ENCODE measurements at places on chromosomes 12 and 14.

DNA sequence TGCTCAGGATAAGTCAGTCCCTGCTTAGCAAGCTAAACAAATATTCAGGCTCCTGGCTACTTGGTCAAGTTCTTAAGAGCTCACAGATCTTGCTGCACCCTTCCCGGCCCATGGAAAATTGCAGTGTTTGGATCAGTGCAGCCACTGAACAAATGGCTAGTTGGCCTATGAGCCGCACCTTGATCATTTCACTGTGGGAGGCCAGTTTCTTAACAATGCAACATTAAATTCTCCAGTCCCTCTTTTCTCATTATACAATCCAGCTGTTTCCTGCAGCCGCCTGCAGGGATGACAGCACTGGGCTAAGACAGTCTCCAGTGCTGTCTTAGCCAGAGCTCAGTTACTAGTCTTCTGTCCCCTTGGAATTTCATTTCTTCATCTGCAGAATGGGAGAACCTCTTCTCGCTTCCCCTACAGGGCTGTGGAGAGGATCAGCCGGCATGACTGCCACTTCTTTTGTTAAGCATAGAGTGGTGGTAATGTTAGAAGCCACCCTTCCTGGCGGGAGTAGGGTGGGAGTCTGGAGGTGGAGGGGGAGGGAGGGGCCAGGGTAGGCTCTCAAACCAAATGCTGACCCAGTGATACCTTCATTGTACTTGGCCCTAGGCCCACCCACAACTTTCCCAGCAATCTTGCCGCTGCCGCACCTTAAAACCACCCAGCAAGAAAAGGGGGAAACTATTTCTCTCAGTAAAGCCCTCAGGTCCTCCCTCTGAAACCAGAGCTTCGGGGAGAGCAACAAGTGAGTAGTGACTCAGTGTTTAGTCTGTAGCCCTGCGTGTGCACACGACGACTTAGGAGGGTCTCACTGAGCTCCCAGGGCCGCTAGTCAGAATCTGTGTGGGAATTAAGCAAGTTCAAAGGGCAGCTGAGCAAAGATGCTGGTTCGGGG, 145.7 kb downstream of the NUAK1 start:
- DNase-seq: no peak

DNA sequence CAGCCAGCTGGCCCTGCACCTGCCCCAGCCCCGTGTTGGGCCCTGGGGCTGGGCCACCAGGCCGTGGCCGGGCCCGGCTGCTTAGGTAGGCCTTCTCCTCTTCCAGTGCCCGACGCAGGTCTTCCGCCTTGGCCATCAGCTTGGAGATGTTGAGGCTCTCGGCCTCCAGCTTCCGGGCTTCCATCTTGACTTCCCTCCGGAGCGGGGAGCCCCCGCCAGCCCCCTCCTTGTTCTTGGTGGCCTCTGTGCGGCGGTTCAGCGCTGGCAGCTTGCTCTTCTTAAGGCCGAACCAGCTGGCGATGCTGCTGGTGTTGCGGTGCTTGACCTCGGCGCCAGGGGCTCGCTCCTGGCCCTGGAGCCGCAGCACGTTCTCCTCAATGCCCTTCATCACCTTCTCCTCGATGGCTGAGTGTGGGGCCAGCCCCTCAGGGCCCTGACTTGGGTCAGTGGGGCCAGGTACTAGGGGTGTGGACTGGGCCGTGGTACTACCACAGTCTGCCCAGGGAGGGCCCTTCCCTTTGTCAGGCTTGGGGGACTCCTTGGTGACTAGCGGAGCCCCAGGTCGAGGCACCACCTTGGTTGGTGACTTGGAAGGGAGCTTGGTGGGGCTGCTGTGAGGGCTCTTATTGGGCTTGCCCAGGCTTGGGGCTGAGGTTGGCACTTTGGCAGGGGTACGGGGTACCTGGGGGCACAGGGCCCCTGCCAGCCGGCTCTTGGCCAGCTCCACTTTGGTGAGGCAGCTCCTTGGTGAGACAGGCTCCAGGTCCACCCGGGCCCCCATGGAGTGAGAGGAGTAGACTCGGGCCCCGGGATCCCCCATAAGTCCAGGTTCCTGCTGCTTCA, 33.2 kb downstream of the NCKAP5L start:
- no peak for DNase-seq

GRCh38 chr12:57219993-57220754, 3.6 kb downstream of the NXPH4 start:
- no peak for DNase-seq

- DNase-seq: no peak
Measured at GRCh38 chr14:100282766-100283419, 23.4 kb downstream of the SLC25A29 start.

DNA sequence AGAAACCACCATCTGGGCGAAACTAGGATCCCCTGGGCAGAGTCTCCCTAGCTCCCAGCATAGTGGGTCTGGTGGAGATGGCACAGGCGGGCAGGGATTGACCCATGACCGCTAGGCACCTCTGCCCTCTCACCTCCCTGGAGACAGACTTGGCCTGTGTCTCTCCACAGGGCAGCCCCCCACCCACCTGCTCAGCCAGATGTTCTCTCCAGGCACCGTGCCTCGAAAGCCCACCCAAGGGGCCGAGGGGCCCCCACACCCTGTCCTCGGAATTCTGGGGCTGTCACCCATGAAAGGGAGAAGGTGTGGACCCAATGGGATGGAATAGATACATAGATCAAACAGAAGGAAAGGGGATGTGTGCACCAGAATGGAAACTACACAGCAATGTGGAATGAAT, 229.1 kb upstream of the RTL1 start:
- DNase-seq: no peak

DNA sequence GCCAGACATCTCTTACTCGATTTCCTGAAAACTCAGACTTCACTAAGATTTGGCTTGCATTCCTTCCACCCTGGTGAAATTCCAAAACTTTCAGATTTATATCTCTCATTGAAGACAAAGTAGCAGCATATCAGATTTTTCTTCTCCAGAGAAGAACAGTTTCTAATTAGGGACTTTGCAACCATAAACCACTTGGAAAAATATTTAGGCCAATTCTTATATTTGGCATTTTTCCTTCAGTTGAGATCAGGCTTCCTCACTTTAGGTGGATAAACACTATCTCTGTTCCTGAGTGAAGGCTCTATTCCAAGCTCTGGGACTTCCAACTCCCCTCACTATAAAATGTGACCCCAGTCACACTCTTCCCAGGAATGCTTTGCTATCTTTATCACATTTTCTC, 1434.3 kb upstream of the FLRT2 start:
- no peak for DNase-seq

DNA sequence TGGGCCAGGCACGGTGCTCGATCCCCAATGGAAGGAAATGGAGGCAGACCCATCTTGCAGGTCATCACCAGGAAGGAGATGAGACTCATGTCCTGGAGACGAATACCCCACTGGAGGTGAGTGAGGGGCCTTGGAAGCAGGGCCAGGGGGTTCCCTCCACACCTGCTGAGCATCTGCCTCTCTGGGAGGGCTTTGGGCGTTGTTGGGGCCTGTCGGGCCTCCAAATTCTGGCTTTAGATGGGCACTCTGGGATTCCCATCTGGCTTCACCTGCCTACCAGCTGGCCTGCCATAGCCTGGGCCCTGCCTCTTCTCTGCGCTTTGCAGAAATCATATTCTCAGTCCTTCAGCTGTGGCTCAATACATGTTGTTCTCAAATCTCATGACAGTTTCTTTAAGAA, 13.9 kb downstream of the RTL1 start:
- DNase-seq: no peak

DNA sequence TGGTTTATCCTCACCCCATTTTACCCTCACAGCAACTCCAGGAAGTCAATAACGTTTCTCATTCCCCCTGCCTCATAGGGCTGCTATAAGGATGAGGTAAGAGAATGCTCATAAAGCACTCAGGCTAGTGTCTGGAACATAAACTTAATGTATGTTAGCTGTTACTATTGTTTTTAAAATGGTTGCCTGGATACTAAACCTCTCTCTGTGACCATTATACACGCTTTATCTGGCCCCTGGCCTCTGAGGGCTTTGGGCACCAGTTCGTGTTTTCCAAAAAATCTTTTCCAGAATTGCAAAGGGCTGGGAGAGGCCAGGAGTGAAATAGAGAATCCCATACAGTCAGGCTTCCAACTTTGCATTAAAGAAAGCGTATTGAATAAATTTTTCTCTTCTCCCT, 113.9 kb downstream of the KTN1 start:
- DNase-seq: no peak

DNA sequence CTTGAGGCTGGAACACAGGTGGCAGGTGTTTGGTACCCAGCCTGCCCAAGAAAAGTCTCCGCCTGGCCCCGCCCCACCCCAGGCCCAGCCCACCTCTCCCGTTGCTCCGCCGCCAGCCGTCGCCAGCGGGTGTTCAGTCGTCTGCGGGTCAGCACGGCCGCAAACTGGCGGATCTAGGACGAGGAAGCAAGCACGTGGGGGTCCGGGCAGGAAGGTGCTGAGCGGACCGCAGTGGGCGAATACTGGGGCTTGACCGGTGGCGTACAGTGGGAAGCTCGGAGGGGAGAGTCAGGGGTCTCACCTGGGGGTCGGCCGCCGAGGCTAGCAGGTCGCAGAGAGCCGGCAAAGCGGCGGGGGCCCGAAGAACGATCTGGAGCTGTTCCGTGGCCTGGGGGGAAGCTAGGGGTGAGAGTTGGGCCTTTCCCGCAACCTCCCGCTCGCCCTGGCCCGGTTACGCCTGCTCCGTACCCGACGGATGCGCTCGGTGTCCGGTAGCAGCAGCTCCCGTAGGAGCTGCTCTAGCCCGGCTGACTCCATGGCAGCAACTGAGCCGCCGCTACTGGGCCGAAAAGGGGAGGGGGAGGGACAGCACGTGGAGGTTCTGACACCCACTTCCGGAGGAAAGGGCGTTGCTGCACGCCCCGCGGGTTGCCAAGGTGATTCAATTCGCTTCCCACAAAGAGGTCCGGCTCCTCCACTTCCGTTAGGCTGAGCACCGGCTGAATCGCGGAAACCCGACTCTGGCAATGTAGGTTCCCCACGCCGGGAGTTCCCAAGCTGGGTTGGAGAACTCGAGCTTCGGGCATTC, at the start of gene IPO4:
TSS of gene IPO4 (minus strand) at position 566 of the 808 bp plus-strand sequence. CDS start at position 537, 29 bp downstream.
- peak; percentile 94 for DNase-seq

- no peak for DNase-seq
Measured at GRCh38 chr14:22300646-22301045, 288.4 kb downstream of the DAD1 start.

DNA sequence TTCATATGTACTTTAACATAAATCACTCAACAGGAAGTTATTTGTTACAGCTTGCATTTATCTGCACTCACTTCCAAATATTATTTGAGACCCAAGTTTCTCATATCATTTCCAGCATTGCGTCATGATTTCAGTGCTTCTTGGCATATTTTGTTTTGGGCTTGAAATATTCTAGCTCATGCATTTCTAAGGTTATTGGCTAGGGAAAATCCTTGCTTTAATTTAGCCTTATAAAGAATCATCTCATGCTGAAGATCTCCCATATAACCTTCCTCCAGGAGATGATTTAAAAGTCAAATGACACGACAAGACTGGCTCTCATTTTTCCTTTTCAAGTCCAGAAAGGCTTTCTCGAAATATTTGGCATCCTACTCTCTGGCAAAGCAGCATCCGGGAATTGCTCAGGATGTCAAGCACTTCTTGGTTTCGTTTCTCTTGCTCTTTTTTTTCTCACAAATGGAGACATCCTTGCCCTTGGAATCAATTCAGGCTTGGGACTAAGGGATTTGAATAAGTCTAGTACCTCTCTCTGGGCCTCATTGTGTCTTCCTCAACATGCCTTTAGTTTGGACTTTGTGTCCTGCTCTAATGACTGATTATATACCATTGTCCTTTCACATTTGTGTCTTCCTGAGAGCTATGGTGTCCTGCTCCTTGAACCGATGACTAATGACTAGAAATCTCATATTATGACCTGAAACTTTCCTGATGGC, 295.0 kb downstream of the RMST start:
- DNase-seq: no peak

DNA sequence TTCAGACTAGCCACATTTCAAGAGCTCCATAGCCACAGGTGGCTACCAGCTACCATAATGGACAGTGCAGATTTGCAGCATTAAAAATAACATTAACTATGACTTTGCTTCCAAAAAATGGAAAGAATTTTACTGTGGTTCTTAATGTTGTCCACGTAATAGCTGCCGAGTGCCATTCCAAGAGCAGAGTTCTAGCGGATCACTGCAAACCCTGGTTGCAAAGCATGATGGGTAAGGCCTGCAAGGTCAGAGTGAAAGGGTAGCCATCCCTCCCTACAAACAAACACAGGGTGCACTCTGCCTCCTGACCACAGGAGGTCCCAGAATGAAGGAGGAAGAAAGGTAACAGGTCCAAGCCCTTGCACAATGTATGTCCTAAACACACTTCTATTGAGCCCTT, 157.6 kb downstream of the DPF3 start:
- no peak for DNase-seq

- DNase-seq: no peak
Measured at GRCh38 chr14:72932893-72933292, 6.6 kb downstream of the DCAF4 start.

DNA sequence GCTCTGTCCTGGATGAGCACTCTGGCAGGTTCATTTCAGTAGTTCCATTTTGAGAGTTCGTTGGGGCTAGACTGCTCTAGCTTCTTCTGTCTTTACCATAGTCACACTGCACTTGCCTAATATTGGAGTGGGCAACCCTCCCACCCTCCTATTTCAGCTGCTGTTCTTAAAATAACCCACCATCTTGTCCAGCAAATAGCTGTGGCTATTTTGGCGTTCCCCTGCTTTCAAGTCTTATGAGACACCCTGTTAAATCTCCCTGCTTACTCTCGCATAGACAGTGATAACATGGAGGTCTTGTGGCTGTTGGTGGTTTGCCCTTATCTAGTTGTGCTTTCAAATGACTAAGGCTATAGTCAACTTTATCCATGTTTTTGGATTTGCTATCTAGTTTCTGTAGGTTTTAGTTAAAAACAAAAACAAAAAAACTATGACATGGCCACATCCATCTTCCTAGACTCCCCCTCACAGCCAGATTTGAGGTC, 65.5 kb downstream of the LRP6 start:
- DNase-seq: no peak

GRCh38 chr14:106662936-106663550, 1136.7 kb downstream of the TMEM121 start:
- DNase-seq: no peak

GRCh38 chr14:64671591-64671990, 32.6 kb upstream of the PLEKHG3 start:
- no peak for DNase-seq

DNA sequence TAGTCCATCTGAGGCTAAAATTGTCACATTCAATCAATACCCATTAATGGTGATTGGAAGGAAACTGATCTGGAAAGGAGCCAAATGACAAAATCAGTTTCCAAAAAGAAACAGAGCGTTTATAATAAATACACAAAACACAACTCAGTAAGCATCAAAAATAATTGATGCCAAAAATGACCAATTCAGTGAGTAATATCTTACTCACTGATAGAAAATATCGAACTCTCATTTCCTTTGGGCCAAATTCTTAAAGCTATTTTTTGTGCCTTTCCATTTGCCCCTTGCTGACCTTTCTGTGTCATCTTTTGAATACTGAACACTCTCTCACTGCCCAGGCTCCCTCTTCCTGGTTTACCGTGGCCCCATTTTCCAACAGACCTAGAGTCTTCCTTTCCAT, 22.5 kb upstream of the ATP2B1 start:
- DNase-seq: no peak

- DNase-seq: no peak
Measured at GRCh38 chr12:105916760-105917039, 222.1 kb downstream of the NUAK1 start.

GRCh38 chr14:40099316-40099715, 667.1 kb upstream of the FBXO33 start:
- DNase-seq: no peak

GRCh38 chr12:20885116-20885515, 74.6 kb downstream of the SLCO1B3 start:
- DNase-seq: no peak

GRCh38 chr14:102554821-102555819, 37.3 kb upstream of the RCOR1 start:
- DNase-seq: peak; percentile 72
